ENCODE measurements at places on chromosomes 7 and 10.

GRCh38 chr10:122464250-122464510, 2.8 kb downstream of the HTRA1 start:
- no peak for DNase-seq

GRCh38 chr7:31850601-31851000, 163.6 kb downstream of the PPP1R17 start:
- DNase-seq, result no peak

DNA sequence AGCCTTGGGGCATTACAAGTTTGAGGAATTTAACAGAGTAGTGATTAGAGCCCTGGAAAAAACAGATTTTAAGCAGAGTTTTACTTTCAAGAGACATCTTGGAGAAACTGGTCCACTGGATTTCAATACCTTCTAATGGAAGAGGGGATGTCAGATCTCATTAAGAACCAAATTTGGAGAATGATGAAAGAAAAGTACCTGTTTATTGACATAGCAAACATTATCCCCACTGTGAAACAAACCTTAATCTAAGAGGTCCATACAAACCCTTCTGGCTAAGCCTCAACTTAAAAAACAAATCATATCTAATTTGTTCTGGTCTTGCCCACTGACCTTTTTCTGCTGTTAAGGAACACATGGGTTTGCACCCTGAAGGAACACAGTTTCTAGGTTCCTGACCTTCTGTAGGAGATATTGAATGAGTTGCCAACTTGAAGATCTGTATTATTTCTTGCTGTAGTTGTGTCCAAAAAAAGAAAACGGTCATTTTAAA, 53.5 kb downstream of the LAMB1 start:
- DNase-seq, result no peak

- no peak for DNase-seq
These were observed 203.0 kb upstream of the MEOX2 start for GRCh38 chr7:15889507-15889906.

- DNase-seq, result no peak
These were observed 48.0 kb downstream of the SEC23IP start for GRCh38 chr10:119940487-119940886.

DNA sequence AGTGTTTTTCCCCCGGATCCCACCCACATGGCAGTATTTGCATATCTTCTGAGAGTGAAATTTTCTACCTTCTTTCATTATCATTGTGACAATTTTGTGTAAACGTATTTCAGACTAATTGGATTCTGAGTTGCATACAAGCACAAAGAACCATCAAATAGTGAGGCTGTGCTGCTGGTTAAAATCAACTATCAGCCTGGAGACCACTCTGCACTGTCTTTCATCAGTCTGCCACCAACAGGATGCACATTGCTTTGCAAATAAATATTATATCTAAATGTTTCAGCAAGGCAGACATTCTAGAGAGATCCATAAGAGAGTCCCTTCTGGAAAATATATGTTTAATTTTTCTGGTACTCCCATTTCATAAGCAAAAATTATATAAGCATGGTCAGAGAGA, 851.8 kb downstream of the XPNPEP1 start:
- no peak for DNase-seq

DNA sequence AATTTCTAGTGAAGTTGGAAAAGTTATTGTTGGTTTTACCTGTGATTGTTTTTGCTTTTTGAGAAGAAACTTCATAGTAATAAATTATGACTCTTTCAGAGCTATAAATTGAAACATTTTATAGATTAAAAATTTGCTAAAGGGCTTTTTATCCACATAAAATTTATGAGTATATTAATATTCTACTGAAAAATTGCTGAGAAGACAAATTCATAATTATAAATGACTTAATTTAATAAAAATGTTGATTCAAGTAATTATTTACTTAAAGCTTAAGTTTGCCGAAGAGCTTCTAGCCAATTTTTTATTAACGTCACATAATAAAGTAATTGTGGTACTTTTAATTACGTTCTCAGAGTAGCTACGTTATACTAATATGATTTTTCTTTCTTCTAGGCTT, 761.7 kb downstream of the DNAJB9 start:
- no peak for DNase-seq

GRCh38 chr10:3102720-3103427, 35.5 kb downstream of the PFKP start:
- no peak for DNase-seq

GRCh38 chr10:121025731-121026130, 174.6 kb downstream of the WDR11 start:
- DNase-seq, result no peak
